ENCODE measurements at places on chromosomes 12 and 14. TPM values are rescaled to one million over a fixed set of nuclear protein-coding genes. Genes with fewer than 3 reads are reported as not detected.
A peak's percentile ranks its signal among the peaks of the same experiment; 100 is the strongest.

- no peak for DNase-seq
Measured at GRCh38 chr12:1567852-1568251, 26.5 kb downstream of the FBXL14 start.

DNA sequence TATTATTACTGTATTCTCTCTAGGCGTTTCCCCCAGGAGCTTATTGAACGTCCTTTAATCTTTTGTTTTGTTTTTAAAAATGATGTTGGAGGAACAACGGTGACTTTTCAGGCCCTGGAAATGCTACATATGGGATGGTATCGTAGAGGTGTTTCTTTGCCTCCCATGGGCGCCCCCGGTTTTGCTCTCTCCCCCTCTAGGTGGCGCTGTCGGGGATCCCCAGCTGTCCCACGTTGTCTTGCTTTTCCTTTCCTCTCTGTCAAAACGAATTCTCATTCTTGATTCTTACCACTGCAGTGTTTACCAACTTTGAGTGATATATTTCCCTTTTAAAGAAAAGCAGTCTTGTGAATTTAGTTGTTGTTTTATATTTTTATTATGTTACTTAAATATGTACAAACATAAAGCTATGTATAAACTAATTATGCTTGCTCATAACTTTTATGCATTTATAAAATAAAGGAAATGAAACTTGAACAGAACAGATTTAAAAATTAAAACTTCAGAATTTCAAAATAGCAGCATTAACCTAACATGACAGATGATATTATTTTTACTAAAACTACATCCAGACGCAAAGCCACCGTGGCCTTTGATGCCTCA is 171.9 kb downstream of the RGS6 start:
- DNase-seq: no peak

GRCh38 chr12:114968727-114969126 is 284.8 kb upstream of the TBX3 start:
- no peak for DNase-seq

GRCh38 chr12:123150275-123150743 is 581 bp downstream of the PITPNM2 start:
- DNase-seq: peak; percentile 80

- no peak for DNase-seq
Measured at GRCh38 chr14:96739200-96739910, 57.8 kb upstream of the VRK1 start.

- no peak for DNase-seq
Measured at GRCh38 chr12:1373901-1374735, 220.3 kb downstream of the FBXL14 start.

DNA sequence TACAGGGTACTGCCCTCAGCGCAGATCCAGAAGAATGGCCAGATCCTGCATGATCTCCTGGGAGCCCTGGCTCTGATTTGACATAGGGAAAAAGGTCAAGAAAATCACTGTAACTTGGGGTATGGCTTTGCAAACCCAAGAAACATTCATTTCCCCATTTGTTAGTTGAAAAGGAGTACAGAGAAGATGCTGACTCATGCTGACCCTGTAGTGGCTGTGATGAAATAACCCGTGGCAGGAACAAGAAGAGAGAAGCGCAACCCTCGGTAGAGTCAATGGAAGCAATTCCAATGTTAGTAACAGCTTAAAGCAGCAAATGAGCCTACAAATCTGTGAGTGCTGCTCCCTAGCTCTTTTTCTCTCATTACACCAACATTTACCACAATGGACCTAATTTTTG is 281.6 kb upstream of the NPAS3 start:
- DNase-seq: peak; percentile 28

DNA sequence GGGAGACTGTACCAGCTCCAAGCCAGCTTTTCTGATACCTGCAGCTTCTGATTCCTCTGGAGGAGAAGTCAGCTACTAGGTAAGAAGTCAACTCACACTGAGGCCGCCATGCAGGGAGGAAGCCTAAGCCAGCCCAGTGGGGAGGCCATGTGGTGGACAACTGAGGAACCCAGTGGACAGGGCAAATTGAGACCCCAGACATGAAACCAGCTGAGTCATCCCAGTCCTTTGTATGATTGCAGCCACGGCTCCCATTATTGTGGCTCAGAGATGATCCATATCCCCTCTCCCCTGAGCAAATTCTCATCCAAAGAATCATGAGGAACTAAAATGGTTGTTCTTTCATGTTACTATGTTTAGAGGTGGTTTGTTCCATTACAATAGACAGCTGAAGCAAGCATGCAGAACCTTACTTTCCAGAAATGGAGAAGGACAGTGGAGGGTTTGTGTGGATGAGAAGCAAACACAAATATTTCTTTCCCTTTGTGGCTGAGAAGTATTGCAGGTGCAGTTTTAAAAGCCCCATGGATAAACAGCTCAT is 1147.3 kb upstream of the TMEM132C start:
- DNase-seq: no peak

GRCh38 chr14:65012353-65012752 is 25.7 kb downstream of the FNTB start:
- DNase-seq: no peak

- no peak for DNase-seq
Measured at GRCh38 chr14:80698974-80699373, 242.6 kb downstream of the CEP128 start.

GRCh38 chr14:102303664-102304063 is 1.3 kb downstream of the MOK start:
- no peak for DNase-seq

DNA sequence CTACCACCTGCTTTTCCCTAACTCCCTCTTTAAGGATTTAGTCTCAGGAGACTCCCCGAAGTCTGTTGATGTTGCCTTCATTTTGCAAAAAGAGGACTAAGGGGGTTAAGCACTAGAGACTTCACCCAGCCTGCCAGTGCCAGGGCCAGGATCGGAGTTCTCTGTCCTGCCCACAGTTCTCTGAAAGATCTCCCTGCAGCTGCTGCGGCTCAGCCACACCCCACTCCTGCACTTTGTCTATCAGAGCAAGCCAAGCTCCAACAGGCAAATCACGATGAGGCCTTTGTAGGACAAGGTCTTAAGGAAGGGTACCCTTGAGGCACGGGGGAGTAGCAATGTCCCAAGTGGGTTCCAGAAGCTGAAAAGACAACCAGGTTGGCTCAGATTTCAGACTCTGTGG is 148.8 kb upstream of the EGLN3 start:
- no peak for DNase-seq

DNA sequence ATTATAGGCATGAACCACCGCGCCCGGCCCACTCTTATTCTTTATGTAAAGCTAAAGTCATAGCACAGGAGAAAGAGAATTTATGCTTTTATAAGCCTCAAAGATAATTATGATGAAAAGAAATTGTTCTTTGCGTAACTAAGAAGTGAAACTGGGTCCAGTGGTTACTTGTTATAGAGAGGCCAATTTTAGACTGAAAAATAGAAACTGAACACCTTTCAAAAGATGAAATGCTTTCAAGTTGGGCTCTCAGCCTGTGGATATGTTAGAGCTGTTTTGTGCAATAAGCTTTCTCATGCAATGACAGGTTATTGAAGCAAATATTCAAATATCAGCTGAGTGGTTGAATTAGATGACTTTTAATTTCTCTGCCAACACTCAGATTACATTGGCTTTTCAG is 7.9 kb downstream of the TMEM253 start:
- no peak for DNase-seq

GRCh38 chr12:22329621-22330020 is 4.9 kb downstream of the ST8SIA1 start:
- no peak for DNase-seq

DNA sequence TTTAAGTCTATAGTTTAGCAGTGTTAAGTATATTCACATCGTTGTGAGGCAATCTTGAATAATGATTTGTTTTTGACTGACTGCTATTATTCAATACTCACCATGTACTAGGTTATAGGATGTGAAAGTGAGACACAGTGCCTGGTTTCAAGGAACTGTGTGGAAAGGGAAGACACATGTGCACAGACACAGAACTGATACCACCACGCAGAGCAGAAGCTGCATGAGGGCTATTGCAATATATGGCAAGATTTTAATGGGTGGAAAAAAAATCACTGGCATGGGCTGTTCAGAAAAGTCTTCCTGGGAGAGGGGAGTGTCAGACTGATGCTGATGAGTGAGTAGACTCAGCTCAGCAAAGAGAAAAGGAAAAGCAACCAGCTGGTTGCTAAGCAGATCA is 10.4 kb downstream of the SLC7A8 start:
- DNase-seq: no peak

GRCh38 chr12:92606956-92607355 is 95.8 kb upstream of the PLEKHG7 start:
- no peak for DNase-seq

The CLEC1A gene
- total RNA-seq: 0.24 TPM

The PSME1 gene
- 57.4 TPM for total RNA-seq

The HPD gene
- 2.7 TPM for total RNA-seq

The SLC5A8 gene
- not detected for total RNA-seq

The OTX2 gene
- not detected for total RNA-seq

The EP400 gene
- 24.3 TPM for total RNA-seq

The BAG5 gene
- 6.6 TPM for total RNA-seq

Data from pancreas (tissue), 10 donors.